Activated naive CD8-positive, alpha-beta T cell treated with anti-CD3 and anti-CD28 coated beads, Interleukin-2, amount 50 U/mL, for 16 hours (primary cell): ENCODE measurements at places on chromosomes 3 and 15.

GRCh38 chr15:67927501-67928168, 87.8 kb upstream of the RNU6-1 start:
- no peak for DNase-seq

GRCh38 chr15:67072958-67073357, 7.6 kb downstream of the SMAD3 start:
- no peak for DNase-seq

- no peak for DNase-seq
Measured at GRCh38 chr3:183189641-183190040, 27.1 kb upstream of the LAMP3 start.

DNA sequence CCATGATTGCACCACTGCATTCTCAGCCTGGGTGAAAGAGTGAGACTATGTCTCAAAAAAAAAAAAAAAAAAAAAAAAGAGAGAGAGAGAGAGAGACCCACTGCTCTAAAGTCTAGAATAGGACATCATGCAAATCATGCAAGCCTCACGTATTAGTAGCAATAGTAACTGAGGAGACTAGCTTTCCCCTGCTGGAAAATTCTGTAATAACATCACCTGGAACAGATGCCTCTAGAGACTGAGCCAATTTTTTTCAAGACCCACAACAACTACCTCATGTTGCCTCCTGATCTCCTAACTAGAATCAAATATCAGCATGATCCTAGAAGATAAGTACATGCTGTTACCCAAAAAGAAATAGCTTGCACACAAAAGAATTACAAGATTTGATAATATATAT, 461.9 kb downstream of the AGBL1 start:
- DNase-seq = no peak

DNA sequence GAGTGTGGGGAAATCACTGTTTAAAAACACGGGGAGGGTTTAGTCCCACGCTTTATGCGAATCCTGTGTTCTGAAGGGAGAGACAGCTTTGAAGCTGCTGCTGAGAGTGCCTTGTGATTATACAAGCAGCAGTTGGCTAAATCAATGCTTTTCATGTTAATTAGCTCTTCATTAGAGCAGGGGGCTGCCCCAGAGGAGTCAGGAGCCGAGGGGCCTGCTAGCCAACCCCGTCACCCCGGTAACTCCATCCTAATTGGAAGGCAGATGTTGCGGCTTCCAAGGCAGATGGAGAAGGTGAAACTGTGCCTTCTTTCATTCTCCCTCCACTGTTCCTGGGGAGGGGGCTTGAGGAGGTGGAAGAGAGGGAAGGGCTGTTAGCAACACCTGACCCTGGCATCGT, 92.4 kb upstream of the ANKRD34C start:
- no peak for DNase-seq
